G401 (cell line): ENCODE measurements at places on chromosomes 1 and 21.

DNA sequence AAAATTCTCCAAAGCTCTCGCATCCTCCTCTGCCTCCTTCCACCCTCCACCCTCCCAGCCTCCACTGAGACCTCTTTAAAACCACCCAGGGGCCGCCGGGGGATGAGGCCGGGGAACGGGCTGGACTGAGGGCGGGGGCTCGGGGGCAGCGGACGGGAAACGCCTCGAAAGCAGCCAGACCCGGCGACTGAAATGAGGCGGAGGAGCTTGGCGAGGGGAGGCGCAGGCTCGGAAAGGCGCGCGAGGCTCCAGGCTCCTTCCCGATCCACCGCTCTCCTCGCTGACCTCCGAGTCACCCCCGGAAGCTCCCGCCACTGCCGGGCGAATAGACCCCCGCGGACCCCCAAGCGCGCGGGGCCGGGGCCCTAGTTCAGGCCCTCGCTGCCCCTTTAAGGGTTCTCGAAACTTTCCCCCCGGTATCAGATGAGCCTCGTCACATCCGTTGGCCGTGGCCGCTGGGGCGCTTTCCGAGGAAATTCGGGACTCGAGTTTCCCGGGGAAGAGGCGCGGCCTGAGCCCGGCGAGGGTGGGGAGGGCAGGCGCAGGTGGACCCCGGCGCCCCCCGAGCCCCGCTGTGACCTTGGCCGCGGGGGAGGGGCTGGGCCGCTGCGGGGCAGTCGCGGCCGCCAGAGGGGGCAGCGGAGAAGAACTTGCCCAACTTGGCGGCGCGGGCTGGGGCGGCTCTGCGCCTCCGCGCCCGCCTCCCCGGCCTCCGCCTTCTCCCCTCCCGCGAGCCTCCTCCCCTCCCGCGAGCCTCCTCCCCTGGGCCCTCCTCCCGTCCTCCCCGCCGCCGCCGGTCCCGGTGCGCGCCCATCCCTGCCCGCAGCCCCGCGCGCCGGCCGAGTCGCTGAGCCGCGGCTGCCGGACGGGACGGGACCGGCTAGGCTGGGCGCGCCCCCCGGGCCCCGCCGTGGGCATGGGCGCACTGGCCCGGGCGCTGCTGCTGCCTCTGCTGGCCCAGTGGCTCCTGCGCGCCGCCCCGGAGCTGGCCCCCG is at the start of gene BACE2:
Gene BACE2 (plus strand): TSS at position 813 of the 995 bp plus-strand sequence. CDS start 104 bp downstream, at position 917.
- DNase-seq = peak; percentile 2

DNA sequence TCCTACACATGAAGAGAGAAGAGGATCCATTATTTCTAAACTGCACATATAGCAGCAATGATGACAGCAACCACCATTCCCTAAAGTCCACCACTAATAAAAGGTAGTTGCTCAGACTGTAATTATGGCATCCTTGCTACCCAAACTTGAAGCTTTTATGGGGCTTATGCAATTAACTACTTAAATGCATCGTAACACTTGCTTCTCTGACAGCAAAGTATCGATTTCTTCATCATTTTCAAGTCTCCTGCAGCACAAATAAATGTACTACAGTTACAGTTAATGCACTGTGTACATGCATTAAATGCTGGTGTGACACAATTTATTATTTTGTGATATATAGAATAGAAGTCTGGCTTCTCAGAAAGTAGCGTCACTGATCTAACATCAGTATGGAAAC is 241.7 kb downstream of the USH2A start:
- DNase-seq = no peak

- DNase-seq = peak; percentile 98
Measured at GRCh38 chr1:234262754-234263105, 110.5 kb upstream of the COA6 start.

GRCh38 chr1:177287994-177288393 is 117.2 kb downstream of the BRINP2 start:
- no peak for DNase-seq

DNA sequence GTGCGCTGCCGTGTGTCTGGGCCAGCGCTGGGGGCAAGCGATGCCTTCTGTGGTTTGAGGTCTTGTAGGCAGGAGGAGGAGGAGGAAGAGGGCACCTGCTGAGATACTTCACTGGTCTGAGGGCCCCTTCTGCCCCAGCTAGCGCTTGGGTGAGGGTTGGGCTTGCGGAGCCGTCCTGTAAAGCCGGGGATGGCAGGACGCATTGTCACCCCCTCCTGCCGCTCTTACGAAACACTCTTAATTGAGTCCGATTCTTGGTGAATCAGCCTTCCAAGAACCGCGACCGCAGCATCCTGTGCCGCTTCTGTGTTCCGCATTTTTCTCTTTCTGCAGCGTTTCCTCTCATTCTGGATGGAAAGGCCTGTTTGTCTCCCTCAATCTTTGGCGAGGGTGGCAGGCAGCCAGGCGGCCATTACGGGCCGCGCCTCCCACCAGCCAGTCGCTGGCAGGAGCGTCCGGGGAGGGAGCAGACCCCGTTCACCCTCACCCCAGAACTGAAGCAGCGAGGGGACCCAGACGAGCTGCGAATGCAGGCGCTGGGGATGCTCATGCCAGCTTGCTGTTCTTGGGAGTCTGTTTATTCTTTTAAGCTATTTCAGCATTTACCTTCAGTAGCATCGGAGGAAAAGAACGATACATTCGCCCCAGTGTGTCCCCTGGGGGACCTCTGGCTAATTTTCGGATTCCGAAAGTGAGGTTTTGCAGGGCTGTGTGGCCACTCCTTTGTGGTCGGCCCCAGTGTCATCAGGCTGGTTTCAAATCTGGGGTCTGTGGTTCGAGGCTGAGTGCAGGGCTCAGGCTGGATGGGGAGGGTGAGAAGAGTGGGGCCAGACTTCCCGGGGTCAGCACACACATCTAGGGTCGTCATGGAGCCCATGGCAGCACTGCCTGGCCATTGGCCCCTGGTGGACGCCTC is 62.7 kb downstream of the SKI start:
- peak; percentile 76 for DNase-seq

- peak; percentile 79 for DNase-seq
Measured at GRCh38 chr1:209884665-209885117, 53.3 kb upstream of the SYT14 start.

- DNase-seq = no peak
Measured at GRCh38 chr1:53552981-53553733, 94.0 kb downstream of the DMRTB1 start.

DNA sequence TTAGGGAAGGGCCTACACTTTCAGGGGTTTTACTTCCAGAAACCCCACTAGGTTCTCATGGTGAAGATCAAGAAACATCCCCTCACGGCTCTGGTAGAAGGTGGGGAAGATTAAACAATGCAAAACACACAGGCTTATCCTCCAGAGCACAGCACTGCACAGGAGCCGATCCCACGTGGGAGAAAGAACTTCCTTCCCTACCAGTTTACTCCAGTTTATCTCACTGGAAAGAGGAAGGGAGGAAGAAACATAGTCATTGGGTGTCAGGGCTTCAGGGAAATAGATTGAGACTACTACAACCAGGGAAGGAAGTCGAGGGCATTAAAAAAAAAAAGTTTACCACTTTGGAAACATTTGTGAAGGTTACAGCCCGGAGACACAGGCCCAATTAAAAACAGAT is 164.4 kb downstream of the NTPCR start:
- DNase-seq = no peak

DNA sequence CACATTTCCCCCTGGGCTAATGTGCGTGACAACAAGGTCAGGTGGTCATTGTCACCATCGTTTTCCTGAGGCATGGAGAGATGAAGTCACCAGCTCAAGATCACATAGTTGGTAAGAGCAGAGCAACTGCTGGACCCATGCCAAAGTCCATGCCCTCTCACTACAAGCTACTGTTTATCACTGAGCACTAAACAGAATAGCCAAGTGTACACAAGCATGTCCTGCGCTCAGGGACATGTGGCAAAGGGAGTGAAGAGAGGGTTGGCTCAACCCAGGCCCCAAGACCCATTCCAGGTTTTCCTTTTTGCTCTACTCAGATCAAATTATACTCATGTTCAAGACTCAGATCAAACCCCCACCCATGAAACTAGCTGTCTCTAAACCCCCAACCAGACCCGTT is 20.8 kb downstream of the LRRC52 start:
- no peak for DNase-seq

GRCh38 chr1:51283979-51284378 is 46.4 kb downstream of the TTC39A start:
- no peak for DNase-seq

DNA sequence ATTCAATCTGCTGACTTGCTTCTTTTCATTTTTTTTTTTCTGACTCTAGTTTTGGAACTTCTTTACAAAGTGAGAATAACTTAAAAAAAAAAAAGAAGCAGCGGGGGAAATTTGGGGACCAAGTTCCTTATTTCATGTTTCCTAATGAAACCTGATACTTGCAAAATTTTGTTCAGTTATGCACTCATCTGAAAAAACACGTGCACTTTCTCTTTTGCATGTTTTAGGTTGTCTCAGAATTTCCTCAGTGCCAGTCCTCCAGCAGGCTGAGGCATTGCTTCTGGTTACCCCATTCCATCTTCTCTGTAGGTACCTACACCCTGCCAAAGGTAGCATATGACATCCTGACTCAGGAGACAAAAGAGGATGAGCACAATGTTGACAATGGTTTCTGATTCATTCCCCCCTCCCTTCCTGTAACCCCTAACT is 299.7 kb downstream of the GRIK1 start:
- peak; percentile 75 for DNase-seq

DNA sequence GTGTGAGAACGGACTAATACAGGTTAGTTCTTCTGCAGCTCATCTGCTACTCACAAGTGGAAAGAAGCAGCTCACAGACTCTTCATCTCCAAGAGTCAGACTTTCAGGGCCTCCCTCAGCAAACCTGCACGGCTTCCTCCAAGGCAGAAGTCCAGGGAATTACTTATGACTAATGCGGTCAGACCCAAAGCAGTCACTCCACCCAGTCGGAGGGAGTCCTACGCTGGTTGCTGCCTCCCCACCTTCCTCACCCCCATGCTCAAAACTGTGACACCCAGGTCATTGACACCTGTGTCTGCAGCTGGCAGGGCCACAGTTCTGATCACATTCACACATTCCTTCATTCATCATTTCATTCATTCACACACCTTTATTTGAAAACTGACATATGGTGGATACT is 38.4 kb upstream of the PRDM2 start:
- no peak for DNase-seq

GRCh38 chr1:161083748-161084596 is 5.4 kb downstream of the NECTIN4 start:
- DNase-seq = no peak

- no peak for DNase-seq
Measured at GRCh38 chr1:32733582-32734321, 31.2 kb upstream of the SYNC start.

DNA sequence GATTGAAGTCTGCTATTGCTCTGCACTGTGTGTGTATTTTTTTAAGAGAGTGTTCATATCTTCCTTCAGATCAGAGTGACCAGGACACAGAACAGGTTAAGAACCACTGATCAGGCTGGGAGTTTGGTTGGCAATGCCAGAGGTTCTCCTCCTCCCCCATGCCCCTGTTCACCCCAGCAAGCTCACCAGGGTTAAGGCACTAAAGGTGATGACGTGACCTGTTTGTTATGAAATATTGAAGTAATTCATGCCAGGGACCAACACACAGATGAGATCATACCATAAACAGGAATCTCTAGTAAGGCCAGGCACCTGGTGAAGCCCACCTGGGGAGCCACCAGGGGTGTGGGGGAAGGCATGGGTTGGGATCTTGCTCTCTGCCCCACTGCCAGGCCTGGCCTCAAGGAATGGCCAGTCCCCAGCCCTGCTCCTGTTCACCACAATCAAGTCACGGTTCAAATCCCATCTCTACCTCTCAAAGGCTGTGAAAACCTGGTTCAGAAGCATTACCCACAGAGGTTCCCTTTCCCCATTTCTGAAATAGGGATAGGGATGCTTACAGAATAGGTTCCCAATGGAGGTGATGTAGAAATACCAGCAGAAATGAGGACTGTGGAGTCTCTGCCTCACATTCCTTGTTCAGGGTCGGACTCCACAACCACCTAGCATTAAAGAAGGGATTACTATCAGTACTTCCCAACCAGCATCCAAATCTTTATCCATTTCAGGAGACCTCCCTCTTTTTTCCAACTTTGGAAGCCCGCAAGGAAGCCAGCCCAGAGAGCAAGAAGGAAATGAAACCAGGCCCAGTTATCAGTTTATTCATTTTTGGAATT is 2.4 kb downstream of the ID3 start:
- DNase-seq = peak; percentile 73

GRCh38 chr1:204791453-204792353 is 79.0 kb upstream of the NFASC start:
- DNase-seq = peak; percentile 64

DNA sequence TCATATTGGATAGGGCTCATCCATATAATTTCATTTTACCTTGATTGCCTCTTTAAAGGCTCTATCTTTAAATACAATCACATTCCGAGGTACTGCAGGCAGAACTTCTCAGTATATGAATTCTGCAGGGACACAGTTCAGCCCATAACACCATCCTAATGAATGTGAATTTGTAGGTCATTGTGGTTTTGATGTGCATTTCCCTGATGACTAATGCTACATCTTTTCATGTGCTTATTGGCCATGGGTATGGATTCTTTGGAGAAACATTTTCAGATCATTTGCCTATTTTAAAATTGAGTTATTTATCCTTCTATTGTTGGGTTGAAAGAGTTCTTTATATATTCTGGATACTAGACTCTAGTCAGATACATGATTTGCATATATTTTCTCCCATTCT is 9.6 kb upstream of the RPS6KC1 start:
- DNase-seq = no peak

DNA sequence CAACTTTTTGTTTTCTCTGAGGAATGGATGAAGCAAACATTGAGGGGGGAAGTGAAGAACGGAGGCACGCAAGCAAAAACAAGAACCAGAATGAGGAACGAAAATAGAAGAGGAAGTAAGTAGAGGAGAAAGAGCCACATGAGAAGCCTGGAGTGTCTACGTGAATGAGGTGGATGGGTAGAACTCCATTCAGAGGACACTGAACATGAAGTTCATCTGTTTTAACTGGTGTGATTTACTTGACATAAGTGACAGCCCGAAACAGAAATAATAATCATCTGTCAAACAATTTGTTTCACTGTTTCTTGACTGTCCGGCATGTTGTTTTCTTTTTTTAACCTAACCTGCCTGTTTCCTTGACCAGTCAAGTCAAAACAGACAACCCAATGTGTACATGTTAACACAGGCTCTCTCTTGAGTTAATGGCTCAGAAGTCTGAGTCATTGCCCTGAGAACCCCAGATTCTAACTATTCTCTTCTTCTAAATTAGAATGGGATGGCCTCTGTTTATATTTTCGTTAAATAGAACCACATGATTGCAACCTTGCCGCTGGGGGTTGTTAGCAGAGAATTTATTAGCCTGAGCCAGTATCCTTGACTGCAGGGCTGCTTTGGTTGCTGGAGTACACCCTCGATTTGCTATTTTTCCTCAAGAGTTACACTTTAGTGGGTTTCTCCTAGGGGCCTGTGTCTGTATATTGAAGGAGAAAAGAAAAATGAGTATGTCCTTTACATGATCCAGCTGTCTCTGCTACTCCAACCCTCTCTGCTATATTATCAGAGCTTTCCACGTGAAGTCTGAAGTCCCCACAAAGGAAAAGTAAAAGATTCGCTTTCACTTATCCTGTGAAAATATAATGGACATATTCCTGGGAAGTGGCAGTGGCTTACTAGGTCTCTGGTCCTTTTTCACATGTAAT is 151.7 kb downstream of the ZC3H11B start:
- DNase-seq = no peak

DNA sequence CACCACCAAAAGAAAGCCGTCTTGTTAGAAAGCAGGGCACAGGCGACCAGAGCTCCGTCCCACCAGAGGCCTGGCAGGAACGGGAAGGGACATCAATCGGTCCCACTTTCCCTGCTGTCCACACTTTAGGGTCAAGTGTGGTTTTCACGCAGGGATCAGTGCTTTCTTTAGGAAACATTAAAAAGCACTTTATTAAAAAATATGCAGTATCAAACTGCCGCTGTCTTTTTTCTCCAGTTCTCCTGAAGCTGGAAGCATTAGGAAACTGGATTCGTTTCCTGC is 437 bp downstream of the IFNLR1 start:
- DNase-seq = peak; percentile 53

GRCh38 chr1:46013581-46013980 is 118.8 kb downstream of the PIK3R3 start:
- DNase-seq = no peak
